Endodermal cell (in vitro differentiated cells): ENCODE measurements at places on chromosomes 1 and 21.

DNA sequence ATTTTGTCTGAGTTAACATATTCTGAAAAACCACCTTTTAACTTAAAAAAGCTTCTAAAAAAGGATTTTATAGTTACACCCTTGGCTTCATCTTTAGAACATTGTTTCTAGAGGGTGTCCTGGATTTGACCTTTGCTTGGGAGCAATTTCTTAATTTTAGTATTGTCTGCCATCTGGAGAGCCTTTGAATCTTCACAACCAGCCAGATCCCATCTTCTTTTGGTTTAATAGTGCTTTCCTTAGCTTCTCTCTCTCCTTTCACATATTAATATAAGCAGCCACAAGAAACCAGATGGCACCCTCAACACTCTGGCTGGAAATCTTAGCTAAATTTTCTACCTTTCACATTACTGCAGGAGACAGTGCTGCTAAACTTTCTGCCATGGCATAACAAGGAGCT is 76.5 kb upstream of the TSPAN2 start:
- DNase-seq, result no peak

- DNase-seq, result peak; percentile 6
Measured at GRCh38 chr1:229243638-229244037, 27.3 kb upstream of the RAB4A start.

DNA sequence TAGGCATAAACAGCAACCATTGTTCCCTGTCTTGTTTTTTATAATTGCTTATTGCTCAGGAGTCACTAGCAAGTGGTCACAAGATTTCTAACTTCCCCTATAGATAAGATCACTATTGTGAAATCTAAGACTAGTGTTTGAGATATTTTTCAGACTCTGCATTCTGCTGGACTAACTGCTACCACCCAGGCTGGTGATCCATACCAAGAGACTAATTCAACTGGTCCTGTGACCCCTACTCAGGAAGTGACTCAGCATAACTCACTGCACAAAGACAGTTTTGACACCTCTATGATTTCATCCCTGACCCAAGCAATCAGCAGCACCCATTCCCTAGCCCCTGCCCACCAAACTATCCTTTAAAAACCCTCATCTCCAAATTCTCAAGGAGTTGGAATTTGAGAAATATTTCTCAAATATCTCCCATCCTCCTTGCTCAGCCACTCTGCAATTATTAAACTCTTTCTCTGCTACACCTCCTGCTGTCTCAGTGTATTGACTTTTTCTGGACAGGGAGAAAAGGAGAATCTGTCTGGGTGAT is 52.7 kb downstream of the TRIM33 start:
- no peak for DNase-seq

DNA sequence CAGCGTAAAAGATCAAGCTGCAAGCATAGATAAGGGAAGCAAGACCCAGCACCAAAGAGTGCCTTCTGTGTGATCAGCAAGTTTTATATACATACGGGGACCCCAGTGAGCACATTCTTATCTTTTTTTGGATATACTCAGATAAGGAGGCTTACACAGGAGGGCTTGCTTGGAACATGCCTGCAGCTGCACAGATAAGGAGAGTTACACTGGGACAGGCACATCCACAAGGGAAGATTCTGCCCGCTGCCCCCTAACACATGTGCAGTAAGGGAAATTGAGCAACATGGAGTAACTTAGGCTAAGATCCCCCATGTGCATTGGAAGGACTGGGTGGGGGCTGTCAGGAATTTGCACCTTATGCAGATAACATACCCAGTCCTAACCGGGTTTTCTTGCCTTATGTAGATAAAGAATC is 1334.8 kb downstream of the MRPL39 start:
- no peak for DNase-seq

DNA sequence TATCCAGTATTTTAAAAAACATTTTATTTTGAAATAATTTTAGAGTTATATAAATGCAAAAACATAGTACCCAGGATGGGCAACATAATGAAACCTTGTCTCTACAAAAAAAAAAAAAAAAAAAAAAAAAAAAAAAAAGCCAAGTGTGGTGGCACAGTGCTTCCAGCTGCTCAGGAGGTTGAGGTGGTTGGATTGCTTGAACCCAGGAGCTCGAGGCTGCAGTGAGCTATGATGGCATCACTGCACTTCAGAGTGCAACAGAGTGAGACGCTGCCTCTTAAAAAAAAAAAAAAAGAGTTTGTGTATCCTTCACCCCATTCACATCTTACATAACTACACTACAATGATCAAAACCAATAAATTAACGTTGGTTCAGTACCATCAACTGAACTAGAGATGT is 115.6 kb upstream of the KIF26B start:
- DNase-seq, result no peak

DNA sequence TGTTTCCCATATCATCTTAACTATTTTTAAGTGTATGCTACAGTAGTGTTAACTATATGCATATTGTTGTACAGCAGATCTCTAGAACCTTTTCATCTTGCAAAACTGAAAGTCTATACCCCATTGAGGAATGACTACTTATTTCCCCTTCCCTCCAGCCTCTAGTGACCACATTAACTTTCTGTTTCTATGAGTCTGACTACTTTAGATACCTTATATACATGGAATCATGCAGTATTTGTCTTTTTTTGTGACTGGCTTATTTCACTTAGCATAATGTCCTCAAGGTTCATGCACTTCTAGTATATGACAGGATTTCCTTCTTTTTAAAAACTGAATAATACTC is 96.5 kb upstream of the BTG3 start:
- no peak for DNase-seq

- DNase-seq, result peak; percentile 89
Measured at GRCh38 chr1:154352581-154353459, 27.5 kb downstream of the ATP8B2 start.

- no peak for DNase-seq
Measured at GRCh38 chr1:234955107-234955731, 173.4 kb downstream of the TOMM20 start.

DNA sequence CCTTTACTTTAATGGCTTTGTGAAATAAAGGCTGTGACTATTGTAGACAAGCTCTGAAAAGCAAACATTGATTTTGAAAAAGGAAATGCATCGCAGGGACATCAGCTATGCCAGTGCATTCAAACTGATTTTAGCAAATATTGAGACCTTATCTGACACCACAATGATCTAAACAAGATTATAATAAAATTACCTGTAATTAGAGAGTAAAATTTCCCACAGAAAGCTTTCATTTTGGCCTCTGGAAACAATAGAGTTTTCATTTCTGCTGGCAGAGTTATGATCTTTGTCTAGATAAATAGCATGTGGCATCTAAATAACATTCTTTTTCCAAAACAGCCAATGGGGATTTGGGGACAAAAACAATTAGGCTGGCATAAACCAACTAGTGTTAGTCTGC is 650.4 kb upstream of the PRMT6 start:
- no peak for DNase-seq

- no peak for DNase-seq
Measured at GRCh38 chr1:215744419-215744818, 177.3 kb downstream of the KCTD3 start.

GRCh38 chr1:18819203-18819602 is 40.3 kb downstream of the TAS1R2 start:
- DNase-seq, result peak; percentile 54

- DNase-seq, result peak; percentile 43
Measured at GRCh38 chr21:43723648-43724047, 4.7 kb downstream of the PDXK start.

- peak; percentile 82 for DNase-seq
Measured at GRCh38 chr1:243849421-243850201, 432 bp downstream of the AKT3 start.

- no peak for DNase-seq
Measured at GRCh38 chr1:166258017-166258416, 91.2 kb upstream of the FAM78B start.

- no peak for DNase-seq
Measured at GRCh38 chr1:219155135-219155534, 18.5 kb upstream of the LYPLAL1 start.

DNA sequence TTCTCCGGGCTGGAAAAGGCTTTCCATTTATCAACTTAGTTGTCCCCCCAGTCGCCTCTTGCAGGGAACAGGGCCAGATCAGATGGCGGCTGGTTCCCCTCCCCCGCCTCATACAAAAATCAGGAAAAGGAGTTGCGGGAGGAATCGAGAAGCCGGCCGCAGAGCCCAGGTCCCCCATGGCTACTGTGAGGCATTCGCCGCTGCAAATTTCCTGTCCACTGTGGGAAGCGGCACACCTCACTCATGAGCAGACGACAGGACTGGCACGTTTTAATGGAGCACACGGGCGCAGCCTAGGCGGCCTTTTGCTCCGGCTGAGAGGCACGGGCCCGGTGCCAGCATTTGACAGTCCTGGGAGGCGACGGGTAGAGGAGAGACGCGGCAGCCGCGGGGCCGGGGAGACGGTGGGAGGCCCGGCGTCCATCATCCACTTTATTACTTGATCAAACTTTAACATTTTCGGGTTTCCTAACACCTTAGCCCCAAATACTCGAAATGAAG is 1.1 kb downstream of the GNG4 start:
- peak; percentile 73 for DNase-seq

DNA sequence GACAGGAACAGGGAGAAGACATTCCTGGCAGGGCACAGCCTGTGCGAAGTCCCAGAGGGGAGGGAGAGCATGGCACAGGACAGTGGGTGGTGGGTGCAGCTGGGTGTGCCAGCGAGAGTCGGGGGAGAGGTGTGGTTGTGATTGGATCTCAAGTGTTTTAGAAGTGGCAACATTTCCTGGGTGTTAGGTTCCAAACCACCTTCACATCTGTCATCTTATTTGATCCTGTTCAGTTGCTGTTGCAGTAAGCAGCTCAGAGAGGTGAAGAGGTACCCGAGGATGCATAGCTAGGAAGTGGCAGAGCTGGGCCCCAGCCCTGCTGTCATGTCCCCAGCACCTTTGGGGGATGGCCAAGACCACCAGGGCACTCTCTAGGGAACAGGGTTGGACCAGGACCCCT is 22.0 kb upstream of the DISP3 start:
- no peak for DNase-seq

GRCh38 chr1:109886827-109887226 is 23.8 kb upstream of the CSF1 start:
- no peak for DNase-seq

DNA sequence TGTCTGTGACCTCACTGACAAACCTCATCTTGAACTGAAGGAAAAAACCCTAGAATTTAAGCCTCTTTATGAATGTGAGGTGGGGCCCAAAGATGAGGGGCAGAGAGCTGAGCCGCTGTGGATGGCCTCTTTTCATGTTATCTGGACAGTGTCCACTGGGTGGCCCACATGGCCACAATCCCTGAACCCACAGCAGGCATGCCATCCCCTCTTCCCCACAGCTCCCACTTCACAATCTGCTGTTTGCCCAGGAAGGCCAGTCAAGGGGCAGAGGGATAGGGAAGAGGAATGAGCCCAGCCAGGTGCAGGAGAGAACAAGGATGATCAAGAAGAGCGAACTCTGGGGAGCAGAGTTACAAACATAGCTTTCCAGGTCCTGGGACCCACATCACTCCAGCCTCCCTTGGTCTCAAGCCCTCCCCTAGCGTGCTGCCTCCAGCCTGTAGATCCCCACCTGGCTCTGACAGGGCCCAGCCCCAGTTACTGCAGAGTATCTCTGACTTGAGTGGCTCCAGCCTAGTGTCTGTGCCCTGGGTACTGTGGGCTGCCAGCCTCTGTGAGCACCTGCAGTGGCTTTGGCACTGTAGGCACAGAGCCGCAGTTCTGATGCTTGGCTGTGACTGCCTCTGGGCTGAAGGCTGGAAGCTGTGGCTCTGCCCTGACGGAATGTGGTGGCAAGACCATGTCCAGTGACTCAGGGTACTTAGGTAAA is 1.9 kb upstream of the SLFNL1 start:
- DNase-seq, result peak; percentile 52

- no peak for DNase-seq
Measured at GRCh38 chr1:36554323-36554628, 71.6 kb upstream of the CSF3R start.

DNA sequence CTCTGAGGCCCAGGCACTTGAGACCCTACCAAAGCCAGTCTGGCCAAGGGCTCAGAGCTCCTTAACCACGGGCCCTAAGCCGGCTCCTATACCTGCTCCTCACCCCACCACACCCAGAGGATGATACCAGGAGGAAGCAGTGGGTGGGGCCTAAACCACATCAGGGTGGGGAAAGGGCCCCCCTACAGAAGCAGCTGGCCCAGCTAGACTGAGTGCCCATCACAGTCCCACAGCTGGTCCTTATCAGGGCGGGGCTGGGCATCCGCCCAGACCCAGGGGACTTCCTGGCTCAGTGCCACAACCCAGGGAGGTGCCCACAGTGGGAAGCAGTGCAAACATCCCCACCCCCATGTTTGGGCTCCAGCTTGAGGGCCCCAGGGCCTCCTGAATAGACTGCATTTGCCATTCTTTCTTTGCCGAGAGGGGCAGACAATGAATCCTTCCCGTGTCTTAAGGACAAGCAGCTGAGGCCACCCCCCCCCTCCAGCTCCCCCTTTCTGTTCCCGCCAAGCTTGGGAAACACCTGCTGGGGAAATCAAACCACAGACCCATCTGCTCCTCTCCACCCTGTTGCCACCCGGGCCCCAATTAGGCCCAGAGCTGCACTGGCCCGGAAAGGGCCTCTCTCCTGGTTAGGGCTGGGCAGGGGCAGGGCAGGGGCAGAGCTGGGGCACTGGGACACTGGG is 6.2 kb downstream of the E2F2 start:
- no peak for DNase-seq

- no peak for DNase-seq
Measured at GRCh38 chr1:76294482-76295194, 220.1 kb downstream of the ST6GALNAC3 start.

DNA sequence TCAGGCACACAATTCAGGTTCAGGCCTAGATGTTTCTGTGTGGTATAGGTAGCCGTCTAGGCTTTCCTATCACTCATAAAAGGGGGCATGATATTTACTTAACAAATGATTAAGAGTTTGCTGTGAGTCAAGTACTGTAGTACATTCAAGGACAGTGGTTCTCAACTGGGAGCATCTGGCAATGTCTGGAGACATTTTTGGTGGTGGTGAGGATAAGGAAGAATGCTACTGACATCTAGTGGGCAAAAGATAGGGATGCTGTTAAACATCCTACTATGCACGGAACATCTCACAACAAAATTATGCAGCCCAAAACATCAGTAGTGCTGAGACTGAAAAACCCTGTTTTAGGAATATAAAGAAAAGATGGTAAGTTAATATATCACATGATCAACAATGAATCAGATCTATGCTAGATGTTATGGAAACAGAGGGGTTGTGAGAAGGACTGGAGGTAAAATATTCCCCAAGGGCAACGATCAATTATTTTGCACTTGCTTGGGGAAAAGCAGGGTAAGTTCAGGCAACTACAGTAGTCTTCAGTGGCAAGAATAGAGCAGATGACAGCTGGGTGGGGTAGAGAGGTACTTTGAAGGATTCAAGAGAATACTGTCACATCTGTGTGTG is 4.9 kb downstream of the DNTTIP2 start:
- no peak for DNase-seq
